Hematopoietic multipotent progenitor cell treated with erythropoietin and hydrocortisone succinate and interleukin-3 and kit ligand, for 17 days (in vitro differentiated cells): ENCODE measurements at places on chromosomes 6 and 20.

- DNase-seq, result peak; percentile 17
Observed at GRCh38 chr20:58192567-58192966, 35.9 kb downstream of the ANKRD60 start.

- no peak for DNase-seq
Observed at GRCh38 chr20:24969186-24970029, 20.3 kb downstream of the CST7 start.

GRCh38 chr6:74366634-74367033 is 670.6 kb downstream of the CD109 start:
- DNase-seq, result no peak

DNA sequence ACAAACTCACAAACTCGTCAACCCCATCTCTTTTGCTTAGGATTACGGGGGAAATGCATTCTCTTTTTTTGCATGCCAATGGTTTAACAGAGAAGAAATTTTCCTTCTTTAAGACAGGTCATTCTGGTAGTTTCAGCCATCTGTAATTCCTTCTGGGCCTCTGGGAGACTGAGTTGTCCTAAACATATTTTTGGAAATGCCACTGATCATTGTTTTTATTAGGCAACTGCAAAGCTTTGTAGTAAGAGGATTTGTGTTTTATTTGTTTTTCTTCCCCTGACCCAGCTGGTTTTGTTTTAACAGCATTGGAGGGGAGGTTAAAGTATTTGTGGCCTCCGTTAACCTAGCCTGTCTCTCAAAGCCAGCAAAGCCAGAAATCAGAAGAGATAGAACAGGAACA is 73.1 kb upstream of the ISM1 start:
- DNase-seq, result no peak

DNA sequence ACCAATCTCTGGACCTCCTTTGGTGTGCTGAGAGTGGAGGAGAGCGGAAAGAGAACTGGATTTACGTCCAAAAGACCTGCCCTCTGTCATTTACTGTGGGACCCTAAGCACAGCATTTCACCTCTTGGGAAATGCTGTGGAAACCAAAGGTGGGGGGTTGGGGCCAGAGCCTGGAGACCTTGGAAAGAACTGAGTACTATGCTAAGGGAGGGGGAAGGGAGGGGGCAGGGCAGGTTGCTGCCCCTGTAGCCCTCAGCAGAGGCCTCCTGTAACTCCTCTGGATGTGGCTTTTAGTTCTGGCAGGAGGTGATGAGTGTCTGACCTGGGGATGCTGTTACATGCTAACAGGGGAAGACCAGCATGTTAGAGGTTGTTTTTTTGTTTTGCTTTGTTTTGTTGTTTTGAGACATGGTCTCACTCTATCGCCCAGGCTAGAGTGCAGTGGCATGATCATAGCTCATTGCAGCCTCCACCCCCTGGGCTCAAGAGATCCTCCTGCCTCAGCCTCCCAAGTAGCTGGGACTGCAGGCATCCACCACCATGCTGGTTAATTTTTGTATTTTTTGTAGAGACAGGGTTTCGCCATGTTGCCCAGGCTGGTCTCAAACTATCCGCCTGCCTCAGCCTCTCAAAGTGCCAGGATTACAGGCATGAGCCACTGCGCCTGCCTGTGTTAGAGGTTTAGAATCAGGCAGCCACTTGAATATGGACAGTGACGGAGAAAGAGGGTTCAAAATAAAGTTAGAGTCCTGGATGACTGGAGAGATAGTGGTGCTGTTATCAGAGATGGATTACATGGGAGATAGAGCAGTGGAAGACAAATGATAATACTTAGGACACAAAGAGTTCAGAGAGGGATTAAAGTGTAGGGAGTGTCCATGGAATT is 18.4 kb upstream of the PARD6B start:
- no peak for DNase-seq

GRCh38 chr6:74018825-74019224 is 322.8 kb downstream of the CD109 start:
- DNase-seq, result no peak

DNA sequence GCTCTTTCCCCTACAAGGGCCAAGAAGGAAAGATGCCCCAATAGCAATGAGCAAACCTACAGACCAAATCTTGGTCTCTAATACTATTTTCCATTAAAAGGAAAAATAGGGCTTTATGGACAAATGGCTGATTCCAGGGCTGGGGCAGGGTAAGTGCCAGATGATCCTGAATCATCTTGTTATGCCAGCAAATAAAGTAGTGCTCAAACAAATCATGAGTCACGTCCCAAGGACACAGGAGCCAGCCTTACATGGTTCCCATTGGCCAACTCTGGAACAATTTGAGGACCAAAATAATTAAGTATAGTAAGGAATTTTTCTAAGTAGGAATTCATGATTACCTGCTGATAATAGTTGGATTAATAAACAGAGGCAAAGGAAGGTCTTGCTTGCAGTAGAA is 53.2 kb upstream of the NKX2-4 start:
- no peak for DNase-seq

DNA sequence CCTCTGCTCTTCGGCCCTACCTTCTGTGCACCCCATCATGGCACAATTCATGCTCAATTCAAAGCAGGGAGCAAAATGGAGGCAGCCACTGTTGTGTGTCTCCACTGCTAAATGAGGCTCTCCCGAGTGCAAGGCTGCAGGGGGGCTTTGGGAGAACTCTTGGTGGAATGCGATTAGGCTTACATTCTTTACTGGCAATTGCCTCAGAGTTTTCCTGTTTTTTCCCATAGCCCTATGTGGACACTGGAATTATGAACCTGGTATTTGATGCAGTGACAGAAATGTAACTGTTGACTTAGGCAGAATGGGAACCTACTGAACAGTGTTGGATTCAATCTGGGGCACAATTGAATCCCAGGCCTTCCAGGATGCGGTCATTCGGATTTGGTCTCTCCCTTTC is 187.9 kb upstream of the GMDS start:
- no peak for DNase-seq

- DNase-seq, result no peak
Observed at GRCh38 chr6:38610050-38610625, 29.6 kb downstream of the BTBD9 start.

- DNase-seq, result no peak
Observed at GRCh38 chr6:111175109-111175508, 87.8 kb downstream of the SLC16A10 start.

- DNase-seq, result no peak
Observed at GRCh38 chr20:61556111-61556510, 304.1 kb downstream of the CDH4 start.

DNA sequence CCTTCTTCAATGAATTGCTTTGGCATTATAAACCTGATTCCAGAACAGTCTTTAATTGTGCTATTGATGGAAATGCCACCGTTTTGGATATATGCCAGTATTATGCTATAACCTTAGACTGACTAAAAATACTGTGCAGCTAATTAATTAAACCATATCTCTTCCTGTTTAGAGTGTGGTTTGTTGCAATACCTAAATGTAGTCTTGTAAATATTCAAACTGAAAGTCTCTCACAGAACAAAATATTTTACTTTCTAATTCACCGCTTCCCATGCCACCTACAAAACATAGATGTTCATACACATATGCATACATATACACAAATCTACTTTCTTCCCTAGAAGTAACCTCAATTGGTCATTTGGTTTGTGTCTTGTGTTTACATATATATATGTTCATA is 126.6 kb downstream of the SIM1 start:
- no peak for DNase-seq
